ENCODE measurements at places on chromosomes 16 and 17.
A peak's percentile ranks its signal among the peaks of the same experiment; 100 is the strongest.

DNA sequence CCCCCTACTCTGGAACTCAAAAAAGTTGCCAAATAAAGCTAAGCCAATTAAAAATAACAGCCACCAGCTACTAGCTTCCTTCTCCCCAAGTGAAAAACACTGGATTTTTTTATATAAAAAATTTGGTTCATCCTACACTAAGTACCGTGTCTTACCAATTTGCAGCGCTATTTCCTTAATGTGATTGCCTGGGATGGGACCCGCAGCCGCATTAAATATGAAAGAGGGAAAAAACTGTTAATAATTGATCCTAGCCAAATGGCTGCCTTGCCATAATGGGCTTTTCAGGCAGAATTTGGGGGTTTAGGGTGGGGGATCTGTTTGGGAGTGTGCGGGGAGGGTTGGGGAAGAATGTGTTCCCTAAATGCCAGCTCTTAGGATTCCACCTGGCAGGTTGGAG is 2.0 kb downstream of the HOXB9 start:
- DNase-seq = no peak

DNA sequence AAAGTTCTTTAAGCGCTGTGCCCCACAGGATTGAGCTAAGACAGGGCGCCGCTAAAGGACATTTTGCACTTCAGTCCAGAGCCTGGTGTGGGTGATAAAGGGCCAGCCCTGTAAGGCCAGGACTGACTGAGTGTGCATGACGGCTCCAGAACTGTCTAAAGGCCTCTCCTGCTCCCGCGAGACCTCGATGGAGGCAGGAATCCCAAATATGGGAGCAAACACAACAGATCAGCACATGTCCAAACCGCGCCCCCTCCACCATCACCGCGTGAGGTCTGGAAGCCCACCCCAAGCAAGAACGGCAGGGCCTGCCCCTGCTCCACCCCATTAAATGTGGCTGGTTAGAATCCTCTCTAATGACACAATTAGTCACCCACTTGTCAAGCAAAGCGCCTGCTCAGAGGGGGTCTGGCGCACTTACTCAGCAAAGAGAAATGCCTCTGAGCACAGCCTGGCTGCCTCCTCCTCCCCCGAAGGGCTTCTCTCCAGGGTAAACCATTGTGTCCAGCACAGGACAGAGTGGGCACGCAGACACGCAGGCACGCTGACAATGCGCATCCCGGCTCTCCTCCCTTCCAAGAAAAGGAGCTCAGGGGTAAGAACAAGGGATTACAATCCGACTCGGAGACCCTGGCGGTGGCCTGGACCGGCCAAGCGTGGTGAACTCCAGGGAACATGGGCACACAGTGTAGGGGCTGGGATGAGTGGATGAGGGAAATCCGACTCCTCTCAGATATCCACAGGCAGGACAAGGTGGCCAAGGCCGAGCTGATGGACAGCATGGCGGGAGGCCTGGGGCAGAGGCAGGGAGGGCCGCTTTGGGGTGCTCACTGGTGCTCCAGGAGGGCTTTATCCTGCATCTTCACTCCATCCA is 1.5 kb downstream of the MXRA7 start:
- no peak for DNase-seq

- DNase-seq = no peak
These were observed 93.2 kb upstream of the TOB1 start for GRCh38 chr17:50959341-50959740.

DNA sequence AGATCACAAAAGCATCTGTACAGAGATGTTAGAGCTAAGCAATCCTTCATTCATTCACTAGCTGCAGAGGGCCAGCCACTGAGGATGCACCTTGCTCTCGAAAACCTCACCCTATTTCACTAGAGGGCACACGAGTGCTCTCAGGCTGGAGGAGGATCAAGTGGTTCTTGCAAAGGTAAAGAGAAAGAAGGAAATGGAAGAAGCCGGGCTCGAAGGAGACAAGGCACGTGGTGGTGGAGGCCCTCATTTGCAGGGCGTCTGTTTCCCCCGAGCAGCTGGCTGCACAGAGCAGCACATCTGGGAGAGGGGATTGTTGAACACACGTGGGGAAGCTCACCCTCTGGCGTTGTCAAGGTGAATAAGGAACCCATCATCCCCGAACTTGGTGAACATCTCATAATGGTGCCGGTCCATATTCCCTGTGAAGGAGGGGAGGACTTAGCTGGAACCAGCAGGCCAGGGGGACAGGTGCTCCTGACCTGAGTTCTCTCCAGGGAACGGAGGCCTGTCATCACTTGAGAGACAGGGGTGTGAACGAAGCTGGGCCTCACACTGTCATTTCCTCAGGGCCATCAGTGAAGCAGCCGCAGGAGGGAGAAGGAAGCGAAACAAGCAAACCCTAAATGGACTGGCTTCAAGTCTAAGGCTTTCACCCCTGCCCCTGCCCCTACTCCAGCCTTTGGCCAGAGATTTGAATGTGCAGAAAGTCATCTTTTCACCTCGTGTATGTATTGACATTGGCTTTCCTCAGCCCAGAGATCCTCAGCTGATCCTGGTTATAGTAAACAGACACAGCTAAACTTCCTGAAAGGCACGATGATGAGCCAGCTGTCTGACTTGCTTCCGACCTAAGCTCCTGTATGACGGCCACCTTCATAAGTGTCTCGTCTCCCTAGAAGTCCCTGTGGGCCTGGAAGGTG is 27.6 kb downstream of the PRKAR1A start:
- no peak for DNase-seq

GRCh38 chr16:30085820-30086219 is 5.9 kb downstream of the TBX6 start:
- DNase-seq = no peak

GRCh38 chr17:39335704-39336223 is 65.7 kb downstream of the FBXL20 start:
- DNase-seq = peak; percentile 15

GRCh38 chr16:53643474-53643873 is 60.2 kb downstream of the RPGRIP1L start:
- no peak for DNase-seq

DNA sequence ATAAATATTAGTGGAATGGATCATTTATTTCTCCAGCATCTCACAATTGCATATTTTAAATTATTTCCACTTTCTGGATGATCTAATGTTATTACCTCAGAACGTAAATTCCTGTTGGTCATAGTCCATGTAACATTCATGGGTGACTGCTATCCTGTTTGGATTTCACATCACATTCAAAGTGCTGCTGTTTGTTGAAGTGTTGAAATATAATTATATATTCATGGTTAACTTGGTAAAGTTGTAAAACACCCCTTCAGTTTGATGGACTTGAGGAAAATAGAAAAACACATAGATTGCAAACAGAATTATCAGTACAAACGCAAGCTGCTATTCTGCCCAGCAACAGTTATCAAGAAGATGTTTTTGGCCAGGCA is 59.6 kb downstream of the TANGO6 start:
- DNase-seq = no peak

DNA sequence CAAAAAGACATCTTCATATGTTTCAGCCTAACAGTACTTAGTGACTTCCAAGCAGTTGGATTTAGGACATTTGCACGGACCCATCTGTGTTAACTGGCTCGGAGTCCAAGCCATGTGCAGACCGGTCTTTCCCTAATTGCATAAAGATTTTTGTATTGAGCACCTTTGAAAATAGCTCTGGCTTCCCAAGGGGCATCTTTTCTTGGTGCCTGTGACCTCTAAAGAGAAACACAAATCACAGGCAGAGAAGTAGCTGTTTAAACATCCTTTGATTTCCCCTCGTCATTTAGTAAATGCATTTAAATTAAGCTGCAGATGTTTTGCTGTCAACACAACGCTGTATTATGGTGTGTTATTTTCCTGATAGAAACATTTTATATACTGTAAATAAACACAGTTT is 288.2 kb upstream of the SALL1 start:
- DNase-seq = no peak

DNA sequence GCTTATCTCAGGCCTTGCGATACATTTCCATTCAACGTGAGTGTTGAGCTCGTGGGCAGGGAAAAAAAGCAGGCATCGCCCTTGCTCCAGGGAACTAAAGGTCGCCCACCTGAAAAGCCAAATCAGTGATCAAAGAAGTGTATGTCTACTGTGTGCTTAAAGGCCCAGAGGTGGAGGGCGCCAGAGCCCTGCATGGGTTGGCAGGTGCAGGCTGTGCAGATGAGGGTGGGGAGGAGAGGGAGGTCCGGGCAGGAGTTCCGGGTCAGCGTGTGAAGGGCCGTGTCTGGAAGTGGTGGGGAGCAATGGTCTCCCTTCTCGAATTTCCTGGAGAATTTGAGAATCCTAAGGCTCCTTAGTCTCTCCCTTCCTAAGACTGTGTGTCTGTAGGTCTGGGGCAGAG is 7.2 kb downstream of the ADAM11 start:
- no peak for DNase-seq

GRCh38 chr17:18102640-18103039 is 5.9 kb upstream of the MYO15A start:
- DNase-seq = no peak

DNA sequence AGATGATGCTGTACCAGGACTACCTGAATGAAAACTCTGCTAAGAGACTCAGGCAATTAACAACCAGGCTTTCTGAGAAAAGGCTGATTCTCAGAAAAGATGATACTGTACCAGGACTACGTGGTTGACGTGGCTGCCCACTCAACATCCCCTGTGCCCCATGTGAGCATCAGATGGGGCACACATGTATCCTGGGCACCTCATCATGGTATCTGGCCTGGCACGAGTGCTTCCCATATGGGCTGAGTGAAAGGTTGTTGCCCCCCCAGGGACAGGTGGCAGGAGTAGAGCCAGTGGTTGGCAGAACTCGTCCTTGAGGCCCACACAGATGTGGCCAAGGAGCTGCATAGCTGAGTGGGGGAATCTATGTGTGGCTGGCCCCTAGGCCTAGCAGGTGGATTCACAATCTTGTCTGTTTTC is 3.5 kb upstream of the CES4A start:
- DNase-seq = no peak

DNA sequence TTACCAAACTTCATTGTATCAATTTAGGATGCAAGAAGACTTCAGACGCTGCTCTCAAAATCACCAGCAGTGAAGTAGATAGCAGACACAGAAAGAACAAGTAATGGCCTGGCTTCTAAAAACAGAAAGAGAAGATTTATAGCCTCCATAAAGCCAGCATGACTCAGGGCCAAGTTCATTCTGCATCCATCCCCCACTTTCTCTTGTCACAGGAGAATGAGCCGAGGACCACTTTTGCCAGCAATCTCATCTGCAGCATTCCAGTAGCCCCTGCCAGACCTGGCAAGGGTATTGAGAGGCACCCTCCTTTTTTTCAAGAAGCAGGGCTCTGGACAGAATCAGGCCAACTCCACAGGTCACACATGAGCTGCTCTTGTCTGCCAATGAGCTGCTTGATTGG is 355.4 kb upstream of the SOX9 start:
- DNase-seq = no peak

DNA sequence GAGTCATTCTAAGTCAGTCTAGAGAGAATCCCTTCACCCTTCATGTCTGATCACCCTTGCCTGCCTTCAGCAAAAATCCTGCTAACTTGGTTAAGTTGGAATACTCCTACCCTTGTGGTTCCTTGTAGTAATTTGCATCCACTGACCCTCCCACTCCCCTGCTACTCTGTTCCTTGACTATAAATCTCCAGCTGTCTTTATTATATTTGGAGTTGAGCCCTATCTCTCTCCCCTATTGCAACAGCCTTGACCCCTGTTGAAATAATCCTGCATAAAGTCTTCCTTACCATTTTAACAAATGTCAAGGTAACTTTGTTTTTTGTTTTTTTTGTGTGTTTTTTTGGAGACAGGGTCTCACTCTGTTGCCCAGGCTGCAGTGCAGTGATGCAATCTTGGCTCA is 590.1 kb downstream of the WWOX start:
- DNase-seq = no peak

DNA sequence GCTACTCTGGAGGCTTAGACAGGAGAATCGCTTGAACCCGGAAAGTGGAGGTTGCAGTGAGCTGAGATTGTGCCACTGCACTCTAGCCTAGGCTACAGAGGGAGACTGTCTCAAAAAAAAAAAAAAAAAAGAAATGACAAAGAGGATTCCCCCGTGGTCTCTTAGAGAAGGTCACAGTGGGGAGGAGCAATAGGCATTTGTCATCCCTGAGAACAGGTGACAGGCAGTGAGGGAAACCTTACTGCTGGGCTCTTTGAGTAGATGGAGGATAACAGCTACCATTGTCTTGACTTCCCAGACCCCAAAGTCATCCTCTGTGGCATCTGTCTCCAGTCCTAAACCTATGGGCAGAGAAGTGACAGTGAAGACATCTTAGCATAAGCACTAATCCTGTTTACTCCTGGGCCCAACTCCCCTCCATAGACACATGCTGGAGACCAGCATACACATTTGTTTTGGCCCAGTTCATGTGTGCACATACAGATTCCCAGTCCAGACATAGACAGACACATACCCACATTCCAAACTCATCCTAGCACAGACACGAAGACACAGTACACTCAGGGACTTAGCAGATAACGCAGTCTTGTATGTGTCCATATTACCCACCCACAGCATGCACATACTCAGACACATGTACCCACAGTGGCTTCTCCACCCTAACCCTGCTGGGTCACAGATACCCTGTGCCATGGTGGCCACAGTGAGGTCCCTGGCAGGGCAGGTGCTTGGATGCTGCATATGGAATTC is 2.7 kb downstream of the ESRP2 start:
- DNase-seq = no peak

- no peak for DNase-seq
These were observed 13.6 kb upstream of the STH start for GRCh38 chr17:45985447-45985846.

DNA sequence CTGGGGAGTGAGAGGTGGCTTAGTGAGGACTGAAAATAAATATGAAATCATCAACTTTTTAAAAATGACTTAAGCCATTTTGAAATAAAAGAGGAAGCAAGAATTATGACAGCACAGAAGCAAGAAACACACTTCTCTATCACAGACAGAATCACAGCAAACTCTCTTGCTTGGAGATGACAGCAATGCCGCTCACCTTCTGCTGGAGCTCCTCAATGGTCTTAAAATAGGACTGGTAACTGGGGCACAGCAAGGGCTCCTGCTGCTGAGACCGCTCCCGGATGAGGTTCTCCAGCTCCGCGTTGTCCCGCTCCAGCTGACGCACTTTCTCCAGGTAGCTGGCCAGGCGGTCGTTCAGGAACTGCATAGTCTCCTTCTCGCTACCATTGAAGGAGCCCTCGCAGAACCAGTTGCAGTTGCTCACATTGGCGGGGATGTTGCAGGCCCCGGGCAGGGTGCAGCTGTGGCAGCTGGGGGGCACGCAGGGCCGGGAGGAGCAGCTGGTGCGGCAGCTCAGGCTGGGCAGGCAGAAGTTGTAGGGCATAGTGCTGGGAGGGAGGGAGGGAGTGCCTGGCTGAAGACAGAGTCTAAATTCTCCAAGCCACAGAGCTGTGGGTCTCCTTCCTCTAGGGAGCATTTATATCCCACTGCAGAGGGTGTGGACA is at the start of gene KRT31:
TSS of gene KRT31 (minus strand) at position 613 of the 665 bp plus-strand sequence. CDS start at position 544, 69 bp downstream.
- no peak for DNase-seq

- DNase-seq = no peak
These were observed 17.1 kb downstream of the RND2 start for GRCh38 chr17:43042025-43042628.

- DNase-seq = no peak
These were observed 3.1 kb downstream of the ABAT start for GRCh38 chr16:8677481-8677880.
